HL-60 (cell line): ENCODE measurements at places on chromosomes 7 and 10.

DNA sequence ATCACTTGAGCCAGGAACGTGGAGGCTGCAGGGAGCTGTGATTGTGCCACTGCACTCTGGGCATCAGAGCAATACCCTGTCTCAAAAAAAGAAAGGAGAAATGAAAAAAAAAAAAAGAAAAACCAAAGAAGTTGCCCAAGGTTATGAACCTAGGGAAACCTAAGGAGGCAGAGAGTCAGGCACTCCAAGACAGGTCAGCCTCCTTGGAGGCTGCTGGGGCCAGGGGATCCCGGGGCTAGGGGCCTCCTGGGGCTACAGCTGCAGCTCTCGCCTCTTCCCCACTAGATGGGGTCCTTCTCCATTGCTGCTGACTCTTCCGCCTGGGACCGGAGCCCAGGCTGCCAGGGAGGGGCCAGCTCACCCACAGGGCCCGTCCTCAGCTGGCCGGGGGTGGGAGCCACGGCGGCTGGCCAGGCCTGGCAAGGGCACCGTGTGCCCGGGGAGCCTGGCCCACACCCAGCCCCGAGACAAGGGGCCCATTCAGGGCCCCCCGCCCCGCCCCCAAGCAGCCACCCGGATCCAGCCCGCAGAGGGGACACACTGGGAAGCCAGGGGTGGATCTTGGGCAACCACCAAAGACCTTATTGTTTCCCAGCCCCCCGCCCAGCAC lies 1.7 kb upstream of the SPACDR start:
- DNase-seq: no peak

- no peak for DNase-seq
Observed at GRCh38 chr7:77425101-77426051, 9.2 kb upstream of the GSAP start.

- DNase-seq: no peak
Observed at GRCh38 chr7:38775506-38776175, 133.3 kb downstream of the VPS41 start.

DNA sequence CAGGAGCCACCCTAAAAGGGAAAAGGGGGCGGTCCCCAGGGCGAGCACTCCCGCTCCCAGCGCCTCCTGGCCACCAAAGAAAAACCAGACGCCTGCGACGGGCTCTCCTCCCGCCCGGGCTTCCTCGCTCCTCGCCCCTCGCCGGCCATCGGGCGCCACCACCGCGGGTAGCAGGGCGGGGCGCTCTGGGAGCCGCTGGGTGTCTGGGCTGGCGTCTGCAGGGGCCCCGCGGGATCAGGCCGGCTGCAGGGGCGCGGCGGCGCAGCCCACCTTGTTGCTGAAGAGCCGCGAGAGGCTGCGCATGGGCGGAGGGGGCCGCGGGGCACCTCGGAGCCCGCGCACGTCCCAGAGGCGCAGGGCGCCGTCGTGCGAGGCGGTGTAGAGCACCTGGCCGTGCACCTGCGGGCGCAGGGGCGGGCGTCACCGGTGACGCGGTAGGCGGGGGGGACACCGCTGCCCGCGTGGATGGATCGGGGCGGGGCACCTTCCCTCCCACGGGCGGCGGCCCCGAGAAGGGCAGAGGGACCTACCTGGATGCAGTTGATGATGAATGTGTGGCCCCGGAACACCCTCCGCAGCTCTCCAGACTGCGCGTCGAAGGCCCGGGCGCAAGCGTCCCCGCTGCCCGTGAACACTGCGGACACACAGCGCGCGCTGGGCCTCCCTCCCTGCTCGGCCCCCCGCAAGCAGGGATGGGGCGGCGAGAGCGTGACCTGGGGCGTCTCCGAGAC lies 28.3 kb downstream of the WDR86 start:
- no peak for DNase-seq

DNA sequence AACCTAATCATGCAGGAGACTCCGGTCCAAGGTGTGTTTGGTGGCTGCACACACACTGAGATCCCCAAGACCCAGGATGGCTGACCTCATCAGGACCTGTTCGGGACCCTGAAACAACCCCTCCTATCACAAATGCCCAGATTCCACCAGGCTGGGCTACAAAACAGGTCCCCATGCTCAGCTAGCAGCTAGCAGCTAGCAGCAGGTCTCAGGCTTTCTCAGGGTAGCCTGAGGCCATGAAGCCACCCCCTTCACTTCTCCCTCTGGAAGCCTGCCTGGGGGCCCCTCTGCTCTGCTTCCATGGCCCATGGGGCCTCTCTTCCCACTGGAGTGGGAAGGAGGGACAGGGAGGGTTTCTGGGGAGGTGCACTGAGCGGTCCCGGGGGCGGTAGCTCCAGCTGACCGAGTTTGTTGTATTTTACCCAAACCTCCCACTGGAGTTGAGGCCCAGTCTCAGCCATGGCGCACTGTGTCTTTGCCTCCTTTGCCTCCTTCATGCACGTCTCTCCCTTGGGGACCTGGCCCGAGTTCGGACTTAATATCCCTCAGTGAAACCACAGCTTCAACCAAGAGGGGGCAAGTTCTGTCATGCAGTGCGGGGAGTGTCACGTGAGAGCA lies 95.1 kb upstream of the GPR26 start:
- no peak for DNase-seq

DNA sequence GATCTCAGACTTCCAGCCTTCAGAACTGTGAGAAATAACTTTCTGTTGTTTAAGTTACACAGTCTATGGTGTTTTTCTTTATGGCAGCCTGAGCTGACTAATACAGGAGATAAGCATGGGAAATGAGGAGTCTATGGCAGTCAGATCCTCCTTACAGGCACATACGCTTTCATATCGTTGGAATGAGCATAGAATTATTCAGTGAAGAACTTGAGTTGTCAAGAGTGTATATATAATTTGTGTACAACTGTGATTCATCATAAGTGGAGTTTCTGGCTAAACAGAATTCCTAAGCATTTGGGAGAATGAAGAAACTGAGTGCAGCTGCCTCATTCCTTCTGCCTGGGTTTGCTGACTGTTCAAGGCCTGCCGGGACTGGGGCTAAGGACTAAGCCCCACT lies 516.7 kb downstream of the ADRA2A start:
- DNase-seq: no peak

- no peak for DNase-seq
Observed at GRCh38 chr10:30081182-30081581, 21.8 kb upstream of the JCAD start.

- DNase-seq: no peak
Observed at GRCh38 chr7:30028749-30029635, 780 bp downstream of the PLEKHA8 start.

GRCh38 chr10:108450280-108450679 lies 1285.8 kb upstream of the SORCS1 start:
- DNase-seq: no peak

- DNase-seq: no peak
Observed at GRCh38 chr7:114842551-114843065, 79.3 kb upstream of the MDFIC start.

DNA sequence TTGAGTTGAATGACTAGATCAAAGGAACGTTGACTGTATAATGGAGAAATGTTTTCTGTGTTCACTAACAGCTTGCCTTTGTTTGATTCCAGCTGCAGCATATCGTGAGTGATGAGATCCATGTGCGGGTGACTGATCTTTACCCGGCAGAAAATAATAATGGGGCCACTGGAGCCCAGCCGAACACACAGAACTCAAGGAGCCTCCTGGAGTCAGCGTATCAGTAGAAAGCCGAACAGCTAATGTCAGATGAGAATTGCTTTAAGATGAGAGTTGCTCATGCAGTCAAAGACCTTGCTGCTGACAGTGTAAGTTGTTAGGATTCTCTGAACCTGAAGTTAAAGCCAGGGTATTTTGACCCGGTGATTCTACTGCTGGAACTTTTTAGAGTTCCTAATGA lies 34.3 kb upstream of the MTPAP start:
- DNase-seq: no peak

DNA sequence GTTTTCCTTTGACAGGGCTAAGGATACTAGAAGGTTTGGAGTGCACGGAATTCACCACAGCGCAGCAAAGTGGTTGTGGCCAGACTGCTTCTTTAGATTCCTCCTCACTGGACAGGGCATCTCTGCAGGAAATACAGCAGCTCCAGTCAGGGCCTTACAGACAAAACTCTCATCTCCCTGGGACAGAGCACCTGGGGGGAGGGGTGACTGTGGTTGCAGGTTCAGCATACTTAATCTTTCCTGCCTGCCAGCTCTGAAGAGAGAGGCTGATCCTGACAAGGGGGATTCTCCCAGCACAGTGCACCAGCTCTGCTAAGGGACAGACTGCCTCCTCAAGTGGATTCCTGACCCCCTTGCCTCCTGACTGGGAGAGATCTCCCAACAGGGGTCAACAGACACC lies 1257.9 kb downstream of the NXPH1 start:
- no peak for DNase-seq

DNA sequence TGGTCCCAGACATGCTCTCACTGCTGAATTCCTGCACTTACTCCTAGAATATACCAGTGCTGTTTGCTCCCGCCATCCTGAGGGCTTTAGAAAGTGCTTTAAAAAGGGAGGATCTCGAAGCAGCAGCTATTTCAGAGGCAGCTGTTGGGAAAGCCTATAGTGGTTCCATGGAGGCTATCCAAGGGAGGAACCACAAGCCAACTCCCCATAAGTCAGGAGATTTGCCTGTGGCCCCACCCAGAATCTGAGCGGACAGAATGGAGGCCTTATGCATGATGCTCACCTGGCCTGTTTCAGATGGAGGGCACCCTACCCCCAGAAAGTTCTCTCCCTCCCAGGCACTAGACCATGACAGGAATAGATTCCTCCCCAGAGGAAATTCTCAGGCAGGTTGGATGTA lies 2.3 kb upstream of the KCNIP2 start:
- no peak for DNase-seq

DNA sequence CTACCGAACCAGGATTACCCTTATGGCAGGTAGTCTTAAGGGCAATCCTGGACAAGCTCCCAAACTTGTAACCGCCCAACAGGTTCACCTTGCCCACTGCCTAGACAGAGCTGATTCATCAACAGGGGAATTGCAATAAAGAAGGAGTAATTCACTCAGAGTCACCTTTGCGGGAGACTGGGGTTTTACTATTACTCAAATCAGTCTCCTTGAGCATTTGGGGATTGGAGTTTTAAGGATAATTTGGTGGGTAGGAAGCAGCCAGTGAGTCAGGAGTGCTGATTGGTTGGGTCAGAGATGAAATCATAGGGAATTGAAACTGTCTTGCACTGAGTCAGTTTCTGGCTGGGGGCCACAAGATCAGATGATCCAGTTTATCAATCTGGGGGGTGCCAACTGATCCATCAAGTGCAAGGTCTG lies 25.3 kb downstream of the HK1 start:
- DNase-seq: no peak

DNA sequence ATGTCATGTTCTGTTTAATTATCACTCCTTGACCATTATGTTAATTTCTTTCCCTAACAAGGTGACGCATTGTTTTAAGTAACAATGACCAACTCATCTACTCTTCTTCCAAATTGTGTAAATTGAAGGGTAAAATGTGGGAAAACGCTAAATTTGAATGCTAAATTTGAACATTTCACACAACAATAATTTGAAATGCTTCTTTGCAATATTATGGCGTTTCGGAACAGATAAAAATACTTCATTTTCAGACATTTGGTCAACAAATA lies 29.2 kb upstream of the KMT2C start:
- DNase-seq: no peak

GRCh38 chr10:108348215-108348614 lies 1183.7 kb upstream of the SORCS1 start:
- DNase-seq: no peak
